ENCODE measurements at places on chromosomes 1 and 21.
A peak's percentile ranks its signal among the peaks of the same experiment; 100 is the strongest.

GRCh38 chr1:232486006-232486405 lies 143.9 kb downstream of the SIPA1L2 start:
- DNase-seq: no peak

GRCh38 chr21:41764558-41765419 lies 2.1 kb downstream of the RIPK4 start:
- no peak for DNase-seq

GRCh38 chr1:29324771-29325351 lies 88.5 kb downstream of the PTPRU start:
- no peak for DNase-seq

DNA sequence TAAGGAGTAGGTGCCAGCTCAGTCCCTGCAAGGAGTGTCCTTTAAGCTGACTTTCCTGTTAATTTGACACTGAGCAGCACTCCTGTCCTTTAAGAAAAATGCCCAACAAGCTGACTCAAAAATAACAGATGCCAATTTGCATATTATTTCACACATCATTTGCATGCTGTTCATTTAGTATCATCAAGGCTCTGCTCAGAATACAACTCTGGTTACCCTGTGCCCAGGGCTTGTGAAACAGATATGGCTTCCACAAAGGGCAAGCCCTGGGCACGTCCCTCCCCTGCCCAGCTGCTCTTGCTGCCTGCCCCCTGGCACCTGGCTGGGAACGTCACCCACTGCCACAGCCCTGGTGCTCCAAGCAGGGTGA lies 10.3 kb downstream of the KCNN3 start:
- DNase-seq: no peak

DNA sequence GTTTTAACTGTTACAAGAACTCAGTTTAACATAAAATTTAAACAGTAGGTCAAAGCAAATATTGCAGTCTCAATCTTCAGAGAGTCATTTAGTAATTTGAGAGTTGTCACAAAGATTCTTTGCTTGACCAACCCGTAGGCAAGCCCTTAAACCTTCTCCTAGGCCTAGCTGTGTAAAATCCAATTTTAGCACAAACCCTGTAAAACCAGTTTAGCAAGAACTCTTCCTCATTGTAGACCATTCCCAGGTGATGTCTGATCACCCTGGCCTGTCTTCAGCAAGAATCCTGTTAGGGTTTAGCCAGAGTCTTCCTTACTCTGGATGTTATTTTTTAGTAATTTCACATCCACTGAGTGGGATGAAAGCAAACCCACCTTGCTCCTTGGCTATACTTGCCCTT lies 30.1 kb downstream of the LRIG2 start:
- DNase-seq: no peak

GRCh38 chr1:118862755-118863154 lies 125.4 kb downstream of the TBX15 start:
- no peak for DNase-seq

DNA sequence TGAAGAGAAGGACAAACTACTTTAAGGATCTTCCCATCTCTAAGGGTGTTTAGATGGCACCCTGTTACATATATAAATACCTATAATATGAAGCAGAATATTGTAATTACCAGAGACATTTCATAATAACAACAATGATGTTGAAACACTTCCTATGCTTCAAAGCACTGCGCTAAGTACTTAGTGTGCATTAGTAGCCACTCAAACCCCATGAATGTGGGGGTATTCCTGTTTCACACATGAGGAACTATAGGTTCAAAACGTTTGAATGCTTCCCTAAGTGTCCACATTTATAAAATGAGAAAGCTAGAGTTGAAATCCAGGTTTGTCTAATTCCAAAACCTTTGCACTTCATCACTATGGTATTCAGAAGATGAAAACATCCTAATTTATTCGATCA lies 18.5 kb upstream of the OR10J5 start:
- no peak for DNase-seq

DNA sequence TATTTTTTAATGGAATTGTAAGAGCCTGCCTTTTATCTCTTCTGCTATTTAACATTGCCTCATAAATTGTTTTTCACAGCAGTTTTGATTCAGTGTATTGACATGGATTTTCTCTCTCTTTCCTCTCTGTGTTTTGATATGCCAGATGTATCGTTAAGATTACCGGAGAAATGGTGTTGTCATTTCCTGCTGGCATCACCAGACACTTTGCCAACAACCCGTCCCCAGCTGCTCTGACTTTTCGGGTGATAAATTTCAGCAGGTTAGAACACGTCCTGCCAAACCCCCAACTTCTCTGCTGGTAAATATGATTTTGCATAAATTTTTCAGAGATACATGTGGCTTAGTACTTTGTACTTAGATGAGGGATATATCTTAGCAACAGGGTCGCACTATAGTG lies 23.1 kb upstream of the DYNLT5 start:
- no peak for DNase-seq

GRCh38 chr1:2307972-2308371 lies 79.9 kb downstream of the SKI start:
- no peak for DNase-seq

GRCh38 chr21:33362044-33362555 lies 37.3 kb downstream of the IFNAR1 start:
- peak; percentile 64 for DNase-seq

GRCh38 chr1:208203127-208203847 lies 40.9 kb downstream of the PLXNA2 start:
- no peak for DNase-seq

DNA sequence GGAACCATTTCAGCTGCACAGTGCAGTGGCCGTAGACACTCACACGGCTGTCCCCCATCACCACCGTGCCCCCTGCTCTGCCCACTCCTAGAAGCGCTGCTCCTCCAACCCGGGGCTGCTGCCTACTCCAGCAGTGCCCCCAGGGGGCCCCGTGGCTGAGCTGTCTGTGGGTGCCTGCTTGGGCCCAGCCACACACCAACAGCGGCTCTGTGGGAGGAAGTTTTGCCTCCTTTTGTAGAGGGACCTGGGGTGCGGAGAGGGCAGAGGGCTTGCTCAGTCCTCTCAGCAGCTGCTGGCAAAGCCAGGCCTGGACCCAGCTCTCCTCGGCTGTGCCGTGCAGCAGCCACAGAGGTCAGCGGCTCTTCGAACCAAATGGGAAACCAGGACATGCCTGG lies 11.4 kb upstream of the LRRC3 start:
- DNase-seq: peak; percentile 6

GRCh38 chr1:54904476-54905048 lies 17.6 kb upstream of the DHCR24 start:
- DNase-seq: no peak

DNA sequence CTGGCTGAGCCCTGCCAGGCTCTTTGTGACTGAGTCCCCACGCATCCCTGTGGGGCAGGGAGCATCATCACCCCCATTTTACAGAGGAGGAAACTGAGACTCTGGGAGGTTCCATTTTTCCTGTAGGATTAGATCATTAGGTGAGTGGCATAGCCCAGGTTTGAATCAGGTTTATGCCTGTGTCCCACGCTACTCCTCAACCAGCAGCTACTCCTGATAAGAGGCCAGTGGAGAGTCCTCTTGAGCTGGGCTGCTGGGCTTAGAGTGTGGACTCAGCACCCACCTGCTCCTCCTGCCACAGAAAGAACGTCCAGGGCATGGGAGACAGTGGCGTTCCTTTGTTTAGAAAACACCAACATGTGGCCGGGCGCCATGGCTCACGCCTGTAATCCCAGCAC lies 30.7 kb downstream of the TNFRSF1B start:
- no peak for DNase-seq

DNA sequence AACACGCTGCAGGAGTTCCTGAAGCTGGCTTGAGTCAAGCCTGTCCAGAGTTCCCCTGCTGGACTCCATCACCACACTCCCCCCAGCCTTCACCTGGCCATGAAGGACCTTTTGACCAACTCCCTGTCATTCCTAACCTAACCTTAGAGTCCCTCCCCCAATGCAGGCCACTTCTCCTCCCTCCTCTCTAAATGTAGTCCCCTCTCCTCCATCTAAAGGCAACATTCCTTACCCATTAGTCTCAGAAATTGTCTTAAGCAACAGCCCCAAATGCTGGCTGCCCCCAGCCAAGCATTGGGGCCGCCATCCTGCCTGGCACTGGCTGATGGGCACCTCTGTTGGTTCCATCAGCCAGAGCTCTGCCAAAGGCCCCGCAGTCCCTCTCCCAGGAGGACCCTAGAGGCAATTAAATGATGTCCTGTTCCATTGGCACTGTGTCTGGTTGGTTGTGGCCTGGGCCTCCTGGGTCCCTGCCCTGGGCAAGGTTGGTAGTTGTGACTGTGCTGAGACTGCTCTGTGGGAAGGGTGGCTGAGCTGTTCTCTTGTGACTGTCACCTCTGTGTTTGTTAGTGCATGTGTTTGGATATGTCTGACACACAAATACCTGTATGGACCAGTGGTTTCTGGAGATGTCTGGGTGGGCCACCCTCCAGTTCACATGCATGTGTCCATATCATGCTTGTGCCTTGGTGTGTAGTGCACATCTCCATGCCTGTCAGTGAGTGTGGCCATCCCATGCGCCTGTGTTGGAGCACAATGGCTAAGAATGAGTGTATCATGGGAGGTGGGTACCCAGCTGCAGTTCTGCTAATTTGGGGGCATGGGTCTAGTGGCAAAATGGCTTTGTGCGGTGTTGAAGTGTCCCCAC lies 1.4 kb downstream of the SH3BGRL3 start:
- DNase-seq: no peak

- no peak for DNase-seq
These were observed 25.9 kb upstream of the EPS8L3 start for GRCh38 chr1:109789551-109790180.

DNA sequence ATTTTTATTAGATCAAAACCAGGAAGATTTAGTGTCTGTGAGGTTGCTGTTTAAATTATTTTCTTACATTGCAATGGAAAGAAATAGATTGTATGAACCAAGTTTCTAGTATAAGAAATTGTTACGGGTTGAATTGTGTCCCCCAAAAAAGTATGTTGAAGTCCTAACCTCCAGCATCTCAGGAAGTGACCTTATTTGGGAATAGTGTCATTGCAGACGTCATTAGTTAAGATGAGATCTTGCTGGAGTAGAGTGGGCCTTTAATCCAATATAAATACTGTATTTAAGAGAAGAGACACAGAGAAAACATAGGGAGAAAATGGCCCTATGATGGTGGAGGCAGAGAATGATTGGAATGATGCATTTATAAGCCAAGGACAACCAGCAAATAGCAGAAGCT lies 188.7 kb upstream of the SAMSN1 start:
- DNase-seq: no peak

- no peak for DNase-seq
These were observed 49.1 kb downstream of the ELK4 start for GRCh38 chr1:205582471-205583291.

- no peak for DNase-seq
These were observed 53.3 kb upstream of the PRRC2C start for GRCh38 chr1:171431994-171432393.

DNA sequence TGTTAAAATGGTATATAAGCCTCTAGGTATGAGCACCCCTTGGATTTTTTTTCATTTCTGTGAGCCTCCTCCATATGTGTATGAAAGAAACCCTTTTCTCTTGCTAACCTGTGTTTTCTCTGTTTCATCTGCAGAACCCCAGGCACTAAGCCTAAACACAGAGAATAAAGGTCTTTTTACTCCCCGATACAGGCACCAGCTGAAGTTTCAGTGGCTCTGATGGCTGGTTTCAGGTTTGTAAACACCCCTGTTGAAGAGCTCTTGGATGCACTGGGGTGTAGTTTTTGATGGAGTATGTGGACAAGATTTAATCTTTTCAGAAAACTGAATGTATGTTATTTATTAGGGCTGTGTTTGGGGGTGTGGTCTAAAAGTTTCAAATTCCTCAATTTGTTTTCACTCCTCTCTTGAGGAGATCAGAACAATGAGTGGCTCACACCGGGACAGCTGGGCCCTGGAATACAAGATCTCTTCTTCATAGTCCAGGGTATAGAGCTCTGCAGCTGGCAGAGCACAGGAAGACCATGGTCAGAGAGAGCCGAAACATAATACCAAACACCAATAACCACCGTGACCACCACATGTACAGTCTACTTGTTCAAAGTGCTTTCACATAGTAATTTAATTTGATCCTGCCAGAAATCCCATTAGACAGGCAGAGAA lies 50.2 kb upstream of the VTCN1 start:
- DNase-seq: no peak

GRCh38 chr21:42317341-42317741 lies 2.1 kb upstream of the TFF3 start:
- DNase-seq: no peak
